ENCODE measurements at places on chromosomes 5 and 9.

DNA sequence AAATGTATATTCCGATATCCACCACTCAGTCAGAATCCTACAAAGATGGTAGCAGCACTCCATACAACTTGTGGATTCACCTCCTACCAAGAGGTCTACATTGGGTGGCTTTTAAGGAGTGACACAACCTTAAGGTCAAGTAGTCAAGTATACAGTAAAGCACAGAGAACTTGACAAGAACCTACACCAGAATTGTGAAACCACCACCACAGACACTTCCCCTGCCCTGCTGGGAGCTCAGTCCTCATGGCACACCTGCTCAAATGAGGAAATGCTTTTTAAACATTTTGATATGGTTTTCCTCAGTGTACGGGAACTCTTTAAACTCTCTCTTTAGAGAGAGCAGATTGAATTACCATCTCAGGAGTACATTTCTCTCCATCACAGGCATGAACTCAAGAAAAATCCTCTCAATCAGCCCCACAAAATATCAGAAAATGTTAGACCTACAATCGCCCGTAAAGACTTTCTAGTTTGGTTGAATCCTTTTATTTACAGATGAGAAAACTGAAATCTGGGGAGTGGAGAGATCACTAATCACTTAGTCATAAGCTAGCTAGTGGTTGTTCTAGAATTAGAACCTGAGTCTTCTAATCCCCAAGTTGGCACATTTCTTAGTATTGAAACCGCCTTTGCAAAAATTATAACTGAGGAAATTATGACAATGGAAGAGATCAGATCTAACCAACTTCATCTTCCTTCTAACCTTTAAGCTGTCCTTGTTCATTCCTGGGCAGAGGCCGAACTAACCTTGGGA lies 38.5 kb upstream of the NR4A3 start:
- no peak for DNase-seq

GRCh38 chr9:18923167-18923566 lies 109.8 kb downstream of the SAXO1 start:
- no peak for DNase-seq

GRCh38 chr9:37405350-37405749 lies 17.1 kb upstream of the GRHPR start:
- DNase-seq: no peak

GRCh38 chr9:22026696-22027095 lies 17.6 kb upstream of the CDKN2B start:
- DNase-seq: no peak

- peak; percentile 72 for DNase-seq
Observed at GRCh38 chr9:36935768-36936497, 98.1 kb downstream of the PAX5 start.

Measured in GM13976 (cell line).